ENCODE measurements at places on chromosomes 1 and 21.

DNA sequence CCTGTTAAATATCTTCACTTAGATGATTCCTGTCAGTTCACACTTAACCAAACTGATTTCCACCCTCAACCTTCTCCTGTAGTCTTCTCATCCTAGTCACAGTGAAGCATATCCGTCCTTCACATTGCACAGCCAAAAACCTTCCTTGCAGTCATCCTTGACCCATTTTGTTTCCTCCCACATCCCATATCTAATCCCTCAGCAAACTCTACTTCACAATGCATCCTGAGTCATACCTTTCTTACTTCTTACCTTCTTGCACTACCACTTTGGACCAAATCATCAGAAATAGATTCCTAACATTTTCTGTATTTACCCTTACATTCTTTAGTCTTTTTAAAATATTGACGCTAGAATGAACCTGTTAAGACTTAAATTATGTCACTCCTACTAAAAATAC lies 86.9 kb downstream of the OLFML2B start:
- no peak for DNase-seq

- no peak for DNase-seq
These were observed 35.0 kb upstream of the IL19 start for GRCh38 chr1:206735553-206736031.

- DNase-seq, result no peak
These were observed 6.4 kb downstream of the MAP3K6 start for GRCh38 chr1:27360159-27361043.

GRCh38 chr1:244439391-244440032 lies 12.2 kb downstream of the ADSS2 start:
- no peak for DNase-seq

GRCh38 chr21:43937891-43938309 lies 72.9 kb downstream of the AGPAT3 start:
- no peak for DNase-seq

DNA sequence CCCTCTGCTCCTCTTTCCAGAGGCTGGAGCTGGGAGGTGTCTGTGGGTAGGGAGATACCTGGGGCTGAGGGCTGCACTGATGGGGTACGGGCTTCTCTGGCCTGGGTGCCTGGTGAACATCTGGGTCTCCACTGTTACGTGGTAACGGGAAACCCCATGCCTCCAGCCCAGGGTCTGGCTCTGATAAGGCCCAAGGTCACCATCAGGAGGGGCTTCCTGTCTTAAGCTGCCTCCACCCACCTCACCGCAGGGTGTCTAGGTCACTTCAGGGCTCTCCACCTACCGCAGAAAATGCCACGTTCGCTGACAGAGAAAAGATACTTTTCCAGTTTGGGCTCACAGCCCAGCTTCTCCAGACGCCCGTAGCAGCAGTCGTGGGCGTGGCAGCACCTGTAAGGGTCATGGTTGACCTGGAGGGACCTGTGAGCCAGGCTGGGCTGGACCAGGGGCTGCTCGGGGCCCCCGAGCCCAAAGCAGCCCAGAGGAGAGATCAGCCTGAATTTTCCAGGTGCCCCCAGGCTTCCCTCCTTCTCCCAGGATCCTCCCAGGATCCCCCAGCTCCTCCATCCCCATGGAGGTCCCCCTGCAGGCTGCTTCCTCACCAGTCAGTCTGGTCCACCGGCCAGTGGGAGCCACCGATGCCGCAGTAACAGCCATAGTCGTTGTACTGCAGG lies 1.3 kb downstream of the PLA2G2E start:
- DNase-seq, result no peak

GRCh38 chr1:223056802-223057201 lies 86.2 kb downstream of the TLR5 start:
- DNase-seq, result no peak

DNA sequence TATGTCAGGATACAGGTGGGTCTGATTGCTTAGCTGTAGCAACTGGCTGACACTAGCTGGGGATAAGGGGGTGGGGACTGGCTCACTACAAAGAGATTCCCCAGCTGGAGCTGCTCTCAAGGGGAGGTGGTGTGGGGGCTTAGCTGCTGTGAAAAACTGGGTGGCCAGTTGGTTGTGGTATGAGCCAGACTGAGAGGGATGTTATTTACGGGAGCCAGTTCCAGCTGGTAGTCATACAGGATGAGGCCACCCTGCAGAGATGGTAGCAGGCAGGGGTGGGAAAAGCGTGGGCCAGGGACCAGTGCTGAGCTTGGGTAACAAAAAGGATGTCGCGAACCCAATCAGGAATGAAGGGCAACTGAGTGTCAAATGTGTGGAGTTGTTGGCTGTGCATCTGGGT lies 204.0 kb upstream of the C21orf91 start:
- no peak for DNase-seq

GRCh38 chr1:205274041-205274691 lies 46.4 kb downstream of the TMCC2 start:
- no peak for DNase-seq

DNA sequence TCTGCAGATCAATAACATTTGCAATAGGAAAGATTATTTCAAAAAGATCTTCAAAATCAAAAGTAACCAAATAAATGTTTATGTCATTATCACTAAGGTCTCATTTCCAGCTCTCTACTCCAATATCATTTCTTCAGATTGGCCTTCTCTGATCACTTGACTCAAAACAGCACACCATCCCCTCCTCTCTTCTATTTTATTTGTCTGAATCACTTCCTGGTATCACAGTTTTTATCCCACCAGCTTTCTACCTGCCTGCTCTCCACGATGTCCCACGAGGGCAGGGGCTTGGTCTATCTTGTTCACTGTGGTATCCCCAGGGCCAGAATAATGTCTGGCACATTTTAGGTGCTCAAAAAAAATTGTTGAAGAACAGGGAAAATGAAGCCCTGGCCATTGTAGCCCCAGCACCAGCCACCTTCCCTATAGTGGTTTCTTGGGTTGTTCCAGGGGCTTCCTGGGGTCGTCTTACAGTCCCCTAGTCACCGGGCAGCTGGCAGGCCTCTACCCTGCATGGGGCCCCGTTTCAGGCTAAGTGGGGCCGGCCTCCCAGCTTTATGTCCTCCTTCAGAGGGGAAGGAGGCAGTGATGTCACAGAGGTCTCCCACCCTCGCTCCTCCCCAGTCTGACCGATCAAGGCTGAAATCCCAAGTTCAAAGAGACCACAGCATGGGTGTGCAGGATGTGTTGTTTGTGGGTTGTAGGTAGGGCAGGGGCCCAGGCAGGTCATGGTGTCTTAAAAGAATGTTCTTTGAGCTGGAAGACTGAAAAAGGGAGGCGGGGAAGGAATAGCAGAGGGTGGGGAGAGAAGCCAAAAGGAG lies 3.5 kb upstream of the PADI1 start:
- no peak for DNase-seq

DNA sequence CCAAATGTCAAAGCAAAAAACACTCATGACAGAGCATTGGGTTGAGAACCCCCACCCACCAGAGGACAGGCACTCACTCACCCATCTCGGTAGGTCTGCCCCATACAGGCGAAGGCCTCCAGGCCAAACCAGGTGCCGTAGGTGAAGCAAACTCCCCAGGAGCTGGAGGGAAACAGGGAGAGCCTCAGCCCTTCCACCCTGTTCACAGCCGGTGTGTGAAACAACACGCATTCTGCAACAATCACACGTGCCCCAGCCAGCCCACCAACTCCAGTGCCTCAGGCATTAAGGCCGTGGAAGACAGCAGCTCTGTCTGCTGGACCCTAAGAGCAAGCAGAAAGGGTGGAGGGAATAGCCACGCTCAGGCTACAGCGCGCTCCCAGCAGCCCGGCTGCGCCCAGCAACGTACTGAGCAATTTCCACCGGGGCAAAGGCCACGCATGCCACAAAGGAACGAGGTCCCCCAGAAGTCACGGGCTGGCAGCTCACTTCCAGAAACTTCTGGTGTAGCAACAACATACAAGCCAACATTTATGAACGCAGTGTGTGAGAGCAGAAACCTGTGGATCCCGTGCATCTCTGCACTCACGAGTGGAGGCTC lies 11.4 kb upstream of the SPATC1L start:
- no peak for DNase-seq

- peak; percentile 68 for DNase-seq
These were observed 31.1 kb upstream of the ZBTB40 start for GRCh38 chr1:22420455-22421053.

- no peak for DNase-seq
These were observed 144.5 kb downstream of the NTMT2 start for GRCh38 chr1:170290276-170290675.

DNA sequence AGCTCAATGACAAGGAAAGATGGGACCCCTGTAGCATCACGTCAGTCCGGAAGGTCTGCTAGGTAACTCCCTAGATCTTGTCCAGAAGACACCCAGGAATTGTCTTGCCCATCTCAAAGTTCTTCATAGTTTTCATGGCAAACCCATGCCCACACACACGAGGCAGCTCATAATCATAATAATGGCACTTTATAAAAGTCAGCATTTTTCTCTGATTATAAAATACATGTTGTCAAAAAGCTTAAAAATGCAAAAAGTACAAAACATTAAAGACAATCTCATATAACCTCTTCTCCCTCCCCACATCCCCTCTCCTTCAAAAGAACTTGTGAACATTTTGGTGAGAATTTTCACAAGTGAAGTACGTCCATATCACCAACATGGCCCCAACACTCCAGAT lies 30.8 kb downstream of the EPHX1 start:
- no peak for DNase-seq

DNA sequence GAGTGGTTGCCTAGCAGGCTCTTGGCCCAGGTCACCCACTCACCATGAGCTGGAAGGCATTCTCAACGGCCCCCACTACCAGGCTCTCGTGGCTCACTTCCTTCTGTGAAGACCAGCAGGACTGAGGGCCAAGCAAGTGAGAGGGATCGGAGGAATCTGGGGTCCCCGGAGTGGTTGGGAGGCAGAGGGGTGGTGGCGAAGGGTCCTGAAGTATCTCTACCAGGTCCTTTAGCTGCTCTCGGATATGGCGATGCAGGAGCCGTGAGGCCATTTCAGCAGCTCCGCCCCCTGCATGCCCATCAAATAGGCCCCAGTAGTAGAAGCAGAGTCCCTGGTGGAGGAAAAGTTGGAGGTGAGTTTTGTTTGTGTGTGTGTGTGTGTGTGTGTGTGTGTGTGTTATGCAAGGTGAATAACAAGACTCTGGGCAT lies 2.4 kb downstream of the PPM1J start:
- DNase-seq, result no peak

DNA sequence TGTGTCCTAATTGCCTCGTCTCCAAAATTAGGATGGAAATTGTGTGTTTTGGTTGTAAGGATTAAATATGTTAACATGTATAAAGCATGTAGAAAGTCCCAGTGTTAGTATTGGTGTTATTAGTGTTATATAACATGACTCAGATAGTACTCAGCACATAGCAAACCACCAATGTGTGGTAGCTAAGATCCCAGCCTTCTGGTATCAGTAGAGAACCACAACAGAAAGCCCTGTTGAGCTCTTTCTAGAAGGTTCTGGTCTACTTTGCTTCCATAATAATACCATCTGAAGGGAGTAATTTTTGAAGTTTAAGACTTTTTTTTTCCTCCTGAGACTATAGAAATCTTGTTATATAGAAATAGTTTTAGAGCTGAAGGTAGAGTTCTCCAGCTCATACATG lies 259.3 kb upstream of the SGIP1 start:
- DNase-seq, result no peak

DNA sequence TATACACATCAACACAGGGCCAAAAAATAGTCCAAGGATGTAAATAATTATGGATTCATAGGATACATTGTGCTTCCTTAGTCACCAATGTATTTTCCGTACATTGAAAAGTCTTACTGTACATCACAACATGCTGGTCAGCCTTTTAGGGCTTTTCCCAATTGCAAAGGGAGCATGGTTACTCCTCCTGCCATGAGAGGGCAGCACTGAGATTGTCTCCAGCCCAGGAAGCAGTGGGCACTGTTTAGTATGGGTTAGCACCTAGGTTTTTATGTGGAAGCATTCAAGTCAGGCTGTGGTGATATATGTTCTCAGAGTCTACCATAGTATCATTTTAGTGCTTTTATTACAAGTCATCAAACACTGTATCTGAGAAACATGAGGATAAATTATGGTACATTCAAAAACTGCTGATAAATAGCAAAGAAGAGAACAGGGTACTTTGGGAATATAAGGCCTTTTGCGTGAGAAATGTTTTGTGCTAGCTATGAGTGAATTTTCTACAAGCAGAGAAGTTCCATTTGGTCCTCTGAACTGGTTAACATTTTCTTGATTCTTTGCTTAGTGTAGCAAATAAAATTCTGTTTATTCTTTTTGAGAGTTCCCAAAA lies 34.0 kb downstream of the ST6GALNAC5 start:
- peak; percentile 38 for DNase-seq

DNA sequence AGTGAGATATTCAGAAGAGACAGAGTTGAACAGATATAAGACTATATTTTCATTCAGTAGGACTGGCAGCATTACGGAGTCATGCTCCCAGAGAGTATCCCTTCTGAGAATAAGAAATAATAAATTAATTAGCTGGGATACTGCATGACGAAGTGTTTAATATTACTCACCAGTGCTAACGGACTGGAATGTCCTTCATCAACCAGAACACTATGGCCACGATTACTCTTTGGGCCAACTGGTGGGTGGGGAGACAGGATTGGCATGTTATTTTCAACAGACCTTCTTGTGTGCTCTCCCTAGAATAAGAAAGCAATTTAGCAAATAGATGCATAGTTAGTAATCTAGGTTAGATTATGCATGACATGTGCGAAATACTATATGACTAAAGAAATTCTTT lies 32.4 kb downstream of the ERICH3 start:
- DNase-seq, result no peak

GRCh38 chr1:84802567-84803232 lies 90.3 kb downstream of the LPAR3 start:
- no peak for DNase-seq

GRCh38 chr21:37855647-37856625 lies 60.3 kb downstream of the KCNJ6 start:
- DNase-seq, result no peak

DNA sequence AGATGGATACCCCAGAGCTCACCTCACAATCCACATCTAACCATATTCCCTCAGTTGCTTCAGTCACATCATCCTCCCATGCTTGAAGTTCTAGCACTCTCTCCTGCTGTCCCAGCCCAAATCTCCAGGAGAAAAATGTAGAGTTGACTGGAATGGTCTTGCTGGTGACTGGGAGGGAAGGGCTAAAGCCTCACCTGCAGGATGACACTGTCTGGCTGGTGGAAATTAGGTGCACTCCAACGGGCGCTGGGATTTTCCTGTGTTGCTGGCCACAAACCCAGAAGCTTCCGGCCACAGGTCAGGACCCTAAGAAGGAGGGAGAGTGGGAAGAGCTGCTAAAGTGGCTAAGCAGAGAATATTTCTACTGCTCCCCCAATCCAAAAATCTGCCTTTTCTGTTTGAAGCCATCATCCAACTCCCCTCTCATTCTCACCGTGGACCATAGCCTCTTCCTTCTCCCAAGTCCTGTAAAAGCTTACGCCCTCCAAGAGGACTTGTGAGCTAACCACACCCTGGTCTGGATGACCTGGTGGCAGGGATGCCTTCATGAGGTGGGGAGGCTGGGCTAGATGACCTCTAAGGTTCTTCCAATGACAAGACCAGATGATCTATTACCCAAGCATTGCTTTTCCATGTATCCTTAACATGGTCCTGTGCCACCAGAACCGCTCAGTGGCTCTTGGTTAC lies 37.5 kb upstream of the PPP1R15B start:
- DNase-seq, result no peak

All from NCI-H1417 (cell line).